ENCODE measurements at places on chromosomes 7 and 10. TPM values are rescaled to one million over a fixed set of nuclear protein-coding genes. Genes with fewer than 3 reads are reported as not detected.
A peak's percentile ranks its signal among the peaks of the same experiment; 100 is the strongest.

DNA sequence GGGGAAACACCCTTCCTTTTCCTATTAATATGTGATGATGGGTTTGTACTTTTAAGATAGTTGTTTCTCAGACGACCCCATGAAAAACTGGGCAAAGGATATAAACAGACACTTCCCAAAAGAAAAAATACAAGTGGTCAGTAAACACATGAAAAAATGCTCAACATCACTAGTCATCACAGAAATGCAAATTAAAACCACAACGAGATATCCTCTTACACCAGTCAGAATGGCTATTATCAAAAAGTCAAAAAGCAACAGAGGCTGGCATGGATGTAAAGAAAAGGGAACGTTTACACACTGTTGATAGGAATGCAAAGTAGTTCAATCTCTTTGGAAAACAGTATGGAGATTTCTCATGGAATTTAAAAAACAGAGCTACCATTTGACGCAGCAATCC lies 111.4 kb upstream of the ZEB1 start:
- DNase-seq: no peak

DNA sequence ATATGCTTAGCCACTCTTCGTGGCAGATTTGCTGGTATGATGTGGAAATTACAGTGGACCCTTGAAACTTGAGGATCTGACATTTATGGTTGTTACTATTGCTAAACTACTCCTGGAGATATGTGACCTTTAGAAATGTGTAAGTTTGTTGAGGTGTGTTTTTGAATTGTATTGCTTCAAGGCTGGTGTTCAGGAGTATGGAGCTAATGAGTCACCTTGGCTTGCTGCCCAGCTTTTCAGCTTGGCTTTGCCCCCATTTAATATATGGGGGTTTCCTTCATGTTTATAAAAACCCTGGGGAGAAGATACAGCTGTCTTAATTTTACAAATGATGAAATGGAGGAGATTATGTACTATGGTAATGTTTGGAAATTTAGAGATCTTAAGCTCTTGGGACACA lies 11.6 kb downstream of the HBP1 start:
- peak; percentile 81 for DNase-seq

- DNase-seq: no peak
Observed at GRCh38 chr10:100043796-100044195, 34.0 kb upstream of the DNMBP start.

DNA sequence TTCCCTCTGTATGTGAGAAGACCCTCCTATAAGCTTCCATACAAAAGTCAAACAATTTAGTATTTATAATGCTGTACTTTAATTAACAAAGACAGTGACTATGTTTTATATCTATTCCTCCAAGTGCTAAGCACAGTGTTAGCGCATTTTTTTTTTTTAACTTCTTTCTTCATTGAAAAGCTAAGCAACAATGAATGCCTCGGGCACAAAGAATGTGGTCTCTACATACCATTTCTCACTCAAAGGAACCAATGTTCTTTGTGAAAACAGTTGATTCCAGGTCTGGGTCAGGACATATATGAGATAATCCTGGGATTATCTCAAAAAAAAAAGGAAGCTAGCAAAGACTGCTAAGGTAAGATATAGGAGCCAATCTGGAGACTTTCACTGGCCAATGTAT lies 26.2 kb upstream of the REEP3 start:
- DNase-seq: no peak

GRCh38 chr7:70193514-70193913 lies 595.2 kb downstream of the AUTS2 start:
- DNase-seq: peak; percentile 20

- DNase-seq: no peak
Observed at GRCh38 chr10:131930586-131931330, 29.9 kb downstream of the PPP2R2D start.

DNA sequence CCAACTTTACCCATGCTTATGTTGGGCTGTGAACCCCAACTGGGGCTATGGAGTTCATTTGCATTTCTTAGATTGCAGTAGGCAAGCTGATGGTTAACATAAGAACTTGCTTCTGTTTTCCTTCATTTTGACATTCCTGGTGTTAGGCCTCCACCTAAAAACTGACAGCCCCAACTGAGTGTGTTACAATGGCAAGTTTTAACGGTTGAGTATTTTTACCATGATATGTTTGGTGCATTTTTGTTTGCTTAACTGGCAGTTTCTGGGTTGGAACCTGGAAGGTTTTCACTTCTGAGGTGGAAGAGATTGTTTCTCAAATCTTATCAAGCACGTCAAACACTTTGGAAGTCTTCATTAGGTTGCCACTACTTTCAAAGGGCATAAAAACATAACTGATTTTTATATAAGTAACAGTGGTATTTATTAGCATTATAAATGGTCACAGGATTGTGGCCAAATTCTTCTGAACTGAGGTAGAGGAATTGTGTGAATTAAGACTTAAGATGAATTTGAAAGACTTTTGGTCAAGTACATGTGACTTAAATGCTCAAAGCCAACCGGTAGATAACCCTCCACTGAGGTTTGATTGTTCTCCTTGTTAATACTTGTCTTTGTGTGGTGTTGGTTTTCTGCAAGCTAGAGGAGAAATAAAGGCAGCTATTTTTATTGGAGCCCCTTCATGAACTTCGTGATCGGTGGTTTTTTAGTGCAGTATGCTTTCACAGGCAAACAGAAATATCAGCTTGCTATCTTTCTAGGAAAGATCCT lies 2.8 kb downstream of the BMI1 start:
- DNase-seq: peak; percentile 2

GRCh38 chr7:25326501-25327156 lies 98.3 kb upstream of the NPVF start:
- DNase-seq: no peak

GRCh38 chr7:157564517-157565177 lies 227.8 kb downstream of the DNAJB6 start:
- no peak for DNase-seq

DNA sequence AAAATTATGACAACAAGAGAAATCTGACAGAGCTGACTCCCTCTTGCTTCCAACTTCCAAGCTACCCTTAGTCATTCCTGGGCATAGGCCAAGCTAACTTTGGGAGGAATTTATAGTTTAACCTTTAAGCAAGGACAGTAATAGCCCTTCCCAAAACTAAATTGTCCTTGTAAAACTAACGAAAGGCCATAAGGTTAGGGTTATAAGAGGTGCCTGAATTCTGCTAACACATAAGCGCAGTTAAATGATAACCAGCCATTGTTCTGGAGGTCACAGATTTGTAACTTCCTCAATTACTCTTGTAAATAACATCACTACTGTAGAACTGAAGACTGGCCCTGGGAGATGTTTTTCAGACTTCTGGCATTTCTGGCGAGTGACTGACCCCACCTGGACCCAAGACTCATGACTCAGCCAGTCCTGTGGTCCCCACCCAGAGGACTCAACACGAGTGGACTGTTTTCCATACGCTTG lies 481.2 kb downstream of the KCNMA1 start:
- no peak for DNase-seq

DNA sequence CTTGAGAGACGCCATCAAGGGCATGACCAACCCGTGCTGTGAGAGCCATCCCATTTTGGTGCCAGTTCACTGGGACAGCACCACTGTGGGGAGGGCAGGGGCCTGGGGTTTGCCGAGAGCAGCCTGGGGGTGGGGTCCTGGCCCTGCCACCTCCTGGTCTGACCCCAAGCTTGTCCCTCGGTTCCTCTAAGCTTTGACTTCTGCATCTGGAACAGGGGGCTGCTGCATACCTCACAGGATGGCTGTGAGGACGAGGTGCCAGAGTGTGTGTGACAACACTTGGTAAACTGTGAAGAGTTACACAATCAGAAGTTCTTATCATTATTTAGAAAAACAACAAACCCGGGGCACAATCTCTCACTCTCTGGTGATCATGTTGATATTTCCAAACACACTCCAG lies 89.9 kb downstream of the CRTAC1 start:
- no peak for DNase-seq

DNA sequence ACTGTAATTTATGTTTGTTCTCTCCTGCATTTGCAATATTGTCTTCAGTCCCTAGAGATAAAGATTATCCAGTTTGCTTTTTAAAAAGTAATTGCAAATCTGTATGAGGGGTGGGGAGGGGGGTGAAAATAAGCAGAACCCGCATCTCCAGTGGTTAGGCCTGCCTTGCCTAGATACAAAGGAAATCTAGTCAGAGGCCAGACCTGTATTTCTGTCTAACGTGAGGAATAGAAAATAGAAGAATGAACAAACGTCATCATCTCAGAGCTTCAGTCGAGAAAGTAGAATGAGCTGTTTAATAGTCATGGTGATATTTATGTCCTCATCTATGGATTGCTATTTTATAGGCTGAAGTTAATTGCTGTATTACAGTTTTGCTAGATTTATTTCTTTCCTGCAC lies 284.2 kb downstream of the BICC1 start:
- no peak for DNase-seq

DNA sequence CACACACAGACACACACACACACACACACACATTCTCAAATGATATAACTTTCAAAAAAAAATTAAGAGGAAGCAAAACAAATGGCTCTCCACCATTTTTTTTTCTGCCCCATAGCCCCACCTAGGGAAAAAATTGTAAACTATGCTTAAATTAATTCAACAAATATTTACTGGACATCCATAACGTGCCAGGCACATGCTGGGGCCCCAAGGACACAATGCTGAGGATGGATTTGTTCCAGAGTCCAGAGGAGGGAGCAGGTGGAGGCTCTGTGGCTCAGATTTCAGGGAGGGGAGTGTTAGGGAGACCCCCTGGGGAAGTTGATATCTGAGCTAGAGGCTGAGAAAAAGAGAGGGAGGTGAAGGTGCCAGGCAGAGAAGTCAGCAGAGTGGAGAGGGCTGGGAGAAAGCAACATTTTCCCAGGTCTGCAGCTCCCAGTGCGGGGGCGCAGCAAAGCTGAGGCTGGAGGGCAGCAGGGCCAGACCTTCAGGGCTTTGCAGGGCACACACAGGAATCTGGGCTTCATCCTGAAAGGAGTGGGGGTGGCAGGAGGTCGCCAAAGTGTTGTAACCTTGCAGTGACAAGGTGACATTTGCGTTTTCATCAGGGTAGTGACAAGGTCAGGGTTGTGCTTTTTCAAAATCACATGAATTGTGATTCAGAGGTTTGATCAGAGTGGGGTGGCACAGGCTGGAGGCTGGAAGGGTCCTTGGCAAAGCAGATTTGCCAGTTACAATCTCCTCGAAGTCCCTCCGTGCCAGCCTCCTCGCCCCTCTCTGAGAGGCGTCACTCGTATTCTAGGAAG lies 261.6 kb downstream of the WDR11 start:
- DNase-seq: no peak

DNA sequence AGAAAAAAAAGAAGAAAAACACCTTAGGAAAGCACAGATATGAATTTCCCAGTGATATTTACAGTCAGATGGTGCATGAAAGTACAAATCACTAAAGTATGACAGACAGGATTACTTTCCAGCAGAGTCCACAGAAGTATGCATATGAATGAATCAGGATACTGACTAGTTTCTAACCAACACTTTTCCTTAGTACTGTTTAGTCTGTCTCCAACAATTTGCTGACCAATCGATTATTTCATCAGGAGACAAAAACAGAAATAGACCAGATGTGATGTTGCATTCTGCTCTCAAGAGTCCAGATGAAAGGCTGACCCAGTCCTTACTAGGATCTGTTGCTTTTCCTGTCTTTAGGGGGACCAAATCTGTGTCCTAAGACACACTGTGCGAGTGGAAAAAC lies 14.6 kb downstream of the SLC35B4 start:
- no peak for DNase-seq

- DNase-seq: no peak
Observed at GRCh38 chr7:152127229-152127628, 101.8 kb downstream of the GALNT11 start.

DNA sequence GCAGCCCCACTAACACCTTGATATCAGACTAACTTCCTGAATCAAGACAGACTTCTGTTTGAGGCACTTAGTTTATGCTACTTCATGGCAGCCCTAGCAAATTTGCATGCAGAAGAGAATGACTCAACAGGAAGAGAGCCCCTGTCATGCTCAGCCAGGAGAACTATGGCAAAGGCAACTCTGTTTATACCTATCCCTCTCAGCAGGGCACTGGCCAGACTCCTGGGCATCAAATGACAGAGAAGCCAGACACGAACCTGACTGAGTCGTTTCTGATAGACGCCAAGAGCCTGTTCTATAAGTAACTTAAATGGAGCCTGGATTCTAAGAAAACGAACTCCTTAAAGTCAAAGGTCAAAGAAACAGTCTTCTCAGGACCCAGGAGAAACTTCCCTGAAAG lies 50.9 kb upstream of the UNC5B start:
- DNase-seq: no peak

GRCh38 chr7:75715864-75716263 lies 22.9 kb downstream of the HIP1 start:
- DNase-seq: no peak

GRCh38 chr10:24862589-24862988 lies 89.8 kb downstream of the PRTFDC1 start:
- no peak for DNase-seq

DNA sequence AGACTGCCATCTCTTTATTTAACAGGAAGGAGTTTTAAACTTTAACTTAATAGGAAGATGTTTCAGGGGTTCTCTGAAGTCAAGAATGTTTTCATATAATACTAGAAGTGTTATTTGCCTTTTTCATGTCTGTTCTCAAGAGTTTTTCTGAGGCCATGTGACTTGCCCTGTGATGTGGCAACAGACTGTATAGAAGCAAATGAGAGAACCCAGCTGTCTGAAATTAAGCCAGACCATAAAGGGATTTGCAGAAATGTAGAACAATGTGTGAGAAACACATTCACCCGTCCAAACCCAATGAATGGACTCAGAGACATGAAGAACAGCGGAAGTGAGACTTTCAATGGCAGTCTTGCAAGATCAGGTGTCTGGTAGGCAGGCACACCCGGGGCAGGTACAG lies 23.8 kb downstream of the MAPK8 start:
- no peak for DNase-seq

SLC35G1 gene
- 60.2 TPM for polyA plus RNA-seq

OPN1SW gene
- 0.18 TPM for polyA plus RNA-seq

NRAP gene
- polyA plus RNA-seq: 0.06 TPM

EVX1 gene
- polyA plus RNA-seq: not detected

CYP2C19 gene
- 26.9 TPM for polyA plus RNA-seq

GAD2 gene
- 1.7 TPM for polyA plus RNA-seq

PTPN20 gene
- 1.5 TPM for polyA plus RNA-seq

CH25H gene
- polyA plus RNA-seq: 4.2 TPM

NODAL gene
- polyA plus RNA-seq: 0.33 TPM

LOXL4 gene
- 4.0 TPM for polyA plus RNA-seq

FAM180A gene
- not detected for polyA plus RNA-seq

ATRNL1 gene
- 2.6 TPM for polyA plus RNA-seq
